CD4-positive, CD25-positive, alpha-beta regulatory T cell (primary cell): ENCODE measurements at places on chromosomes 13 and 19. TPM values are rescaled to one million over a fixed set of nuclear protein-coding genes. Genes with fewer than 3 reads are reported as not detected.

PCDH9 gene
- 0.59 TPM for total RNA-seq

DNA sequence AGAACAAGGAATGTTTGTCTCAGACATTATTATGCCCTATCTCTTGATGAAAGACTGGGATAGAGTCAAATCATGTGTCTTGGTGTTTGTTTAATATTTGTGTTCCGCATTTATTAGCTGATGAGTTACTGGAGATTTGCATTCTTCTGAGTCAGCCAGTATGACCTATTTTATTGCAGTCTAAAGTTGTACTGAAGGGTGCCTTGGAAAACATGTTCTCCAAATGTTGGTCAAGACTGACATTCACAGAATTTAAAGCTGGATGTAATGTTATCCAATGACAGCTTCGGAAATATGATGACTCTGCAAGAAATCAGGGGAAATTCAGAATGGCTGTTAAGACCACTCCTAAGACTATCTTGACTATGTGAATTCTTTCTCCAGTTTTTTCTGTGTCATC is 134.0 kb downstream of the KCNRG start:
- H3K4me1 ChIP-seq: peaks cover 13% of the 10 kb centered on the region
- no peak overlapping the region for H3K4me3 ChIP-seq
- no peaks in the 10 kb centered on the region for H3K36me3 ChIP-seq
- H3K27me3 ChIP-seq: peaks cover 3% of the 10 kb centered on the region
- no peak for DNase-seq

GRCh38 chr13:113550453-113550852 is 34.1 kb upstream of the TFDP1 start:
- no peak overlapping the region for H3K27ac ChIP-seq
- DNase-seq: no peak
- H3K4me3 ChIP-seq: no peak overlapping the region
- H3K36me3 ChIP-seq: peaks cover 26% of the 10 kb centered on the region

- H3K27ac ChIP-seq: no peak overlapping the region
- no peak for DNase-seq
- peaks cover 2% of the 10 kb centered on the region for H3K36me3 ChIP-seq
- no peaks in the 10 kb centered on the region for H3K27me3 ChIP-seq
- H3K4me1 ChIP-seq: no peaks in the 10 kb centered on the region
Measured at GRCh38 chr13:26342898-26343297, 89.0 kb downstream of the CDK8 start.
